ENCODE measurements at places on chromosomes 12 and 14.

DNA sequence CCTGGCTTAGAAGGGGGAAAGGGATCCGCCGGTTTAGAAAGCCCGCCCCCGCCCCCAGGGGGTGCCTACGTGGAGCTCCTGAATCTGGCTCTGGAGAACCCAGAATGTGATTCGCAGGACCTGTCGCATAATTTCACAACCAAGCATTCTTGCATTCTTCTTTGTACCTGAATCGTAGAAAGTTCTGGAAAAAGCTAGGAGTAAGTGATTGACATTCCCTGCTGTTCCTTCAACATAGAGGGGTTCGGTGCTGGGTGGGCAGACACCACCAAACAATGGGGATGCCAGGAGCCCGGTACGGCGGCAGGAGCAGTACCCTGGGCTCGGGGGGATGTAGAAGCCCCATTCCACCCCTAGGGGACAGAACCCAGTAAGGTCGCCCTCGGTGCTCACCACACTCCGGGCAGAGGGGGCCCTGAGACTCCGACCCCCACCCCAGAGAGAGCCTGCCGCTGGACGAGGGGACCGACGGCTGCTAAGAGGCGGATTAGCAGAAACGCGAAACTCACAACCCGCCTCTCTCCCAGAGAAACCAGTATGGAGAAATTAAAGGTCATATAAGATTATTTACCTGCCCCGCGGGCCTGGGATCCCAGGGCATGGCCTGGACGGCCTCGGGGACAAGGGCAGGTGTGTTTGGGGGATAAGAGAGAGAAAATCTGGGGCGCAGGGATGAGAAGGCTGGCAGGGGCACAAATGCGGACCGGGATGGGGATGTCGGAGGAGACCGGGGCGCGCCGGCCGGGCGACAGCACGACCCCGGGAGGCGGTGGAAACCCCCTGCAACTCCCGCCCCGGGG, 520 bp downstream of the CSRP2 start:
- DNase-seq, result no peak

DNA sequence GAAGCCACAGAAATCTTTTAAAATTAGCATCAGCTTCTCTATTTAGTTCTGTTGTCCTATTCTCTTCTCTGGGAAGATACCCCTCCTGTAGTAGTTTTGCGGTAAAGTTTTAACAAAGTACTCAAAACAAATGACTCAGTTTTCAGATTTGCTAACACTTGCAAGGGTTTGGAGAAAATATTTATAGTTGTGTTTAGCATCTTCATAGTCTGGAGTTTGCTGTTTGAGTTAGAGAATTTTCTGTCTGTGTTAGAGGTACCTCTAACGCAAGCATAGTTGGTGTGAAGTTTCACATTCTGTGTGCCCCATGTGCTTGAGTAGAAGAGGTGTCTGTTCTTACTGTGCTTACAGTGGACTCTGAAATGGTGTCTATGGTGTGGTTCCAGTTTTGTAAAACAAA, 36.0 kb downstream of the ANKRD9 start:
- DNase-seq, result no peak

GRCh38 chr12:10033783-10034545, 3.5 kb downstream of the CLEC9A start:
- DNase-seq, result no peak

- DNase-seq, result no peak
These were observed 619 bp downstream of the ERC1 start for GRCh38 chr12:991350-992333.

GRCh38 chr12:95805864-95806671, 15.5 kb upstream of the NTN4 start:
- no peak for DNase-seq

- no peak for DNase-seq
These were observed 268.7 kb downstream of the AKAP6 start for GRCh38 chr14:32597771-32598170.

- DNase-seq, result no peak
These were observed 41.2 kb upstream of the PPM1H start for GRCh38 chr12:62976110-62976662.

DNA sequence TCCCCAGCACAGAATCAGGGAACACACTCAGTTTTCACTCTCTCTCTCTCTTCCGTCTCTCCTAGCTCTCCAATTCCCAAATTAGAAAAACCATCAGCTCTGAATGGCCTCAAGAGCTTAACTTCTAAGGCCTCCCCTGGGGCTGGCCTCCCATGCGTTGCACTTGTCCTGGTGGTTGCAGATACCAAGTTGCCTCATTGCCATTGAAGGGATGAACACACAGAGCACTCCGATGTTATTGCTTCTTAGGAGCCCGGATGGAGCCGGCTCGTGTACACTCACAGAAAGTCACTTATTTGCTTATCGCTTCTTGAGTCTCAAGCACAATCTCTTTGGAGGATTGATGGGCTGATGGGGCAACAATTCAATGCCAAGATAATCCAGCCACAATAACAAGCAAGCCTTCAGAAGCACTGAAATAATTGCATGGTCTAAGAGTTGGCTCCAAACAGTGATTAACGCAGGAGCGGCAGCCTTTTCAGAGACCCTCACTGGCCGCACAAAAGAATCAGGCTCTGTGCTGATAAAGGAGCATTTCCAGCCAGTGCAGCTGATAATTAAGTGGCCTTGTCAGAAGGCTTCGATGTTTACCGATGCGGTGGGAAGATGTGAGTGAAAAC, 175.8 kb upstream of the TMEM132C start:
- DNase-seq, result no peak

DNA sequence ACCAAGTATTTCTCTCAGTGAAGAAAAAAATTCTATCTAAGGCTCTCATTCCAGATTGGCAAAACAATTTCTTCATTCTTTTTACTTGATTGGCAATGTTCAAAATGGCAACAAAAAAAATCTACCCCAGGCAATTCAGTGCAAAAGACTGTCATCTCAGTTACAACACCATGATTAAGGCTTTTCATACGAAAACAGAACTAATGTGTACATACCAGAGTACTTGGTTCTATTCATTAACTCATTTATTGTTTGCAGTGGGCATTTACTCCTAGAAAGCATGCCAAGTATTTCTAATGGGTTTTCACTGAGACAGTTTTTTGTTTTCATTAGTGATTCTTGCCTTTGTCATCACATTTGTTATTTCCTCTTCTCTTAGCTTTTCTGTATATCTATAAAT, 33.0 kb downstream of the DBX2 start:
- no peak for DNase-seq

- no peak for DNase-seq
These were observed 75.2 kb downstream of the LIN7A start for GRCh38 chr12:80862531-80862930.

DNA sequence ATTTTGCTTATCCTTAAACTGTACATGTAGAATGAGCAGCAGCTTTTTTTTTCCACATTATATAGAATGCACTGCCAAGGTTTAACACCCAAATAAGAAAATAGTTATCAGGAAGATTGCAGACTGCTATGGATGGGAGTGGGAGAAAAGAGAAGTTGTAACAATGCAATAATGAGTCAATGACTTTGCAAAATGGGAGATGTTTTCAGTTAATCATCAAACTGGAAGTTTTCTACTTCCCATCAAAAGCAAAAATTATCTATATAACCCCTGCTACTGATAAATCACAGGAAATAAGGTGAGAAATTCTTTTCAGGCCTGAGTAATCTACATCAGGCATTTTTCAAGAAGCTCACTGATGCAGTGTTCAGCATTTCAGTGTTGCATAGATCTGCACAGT, 309.1 kb downstream of the GXYLT1 start:
- DNase-seq, result no peak

All from GF-D8 (cell line).